D721Med (cell line): ENCODE measurements at places on chromosomes 6 and 20.

GRCh38 chr6:138372711-138373463, 4.8 kb upstream of the SMIM28 start:
- no peak for DNase-seq

DNA sequence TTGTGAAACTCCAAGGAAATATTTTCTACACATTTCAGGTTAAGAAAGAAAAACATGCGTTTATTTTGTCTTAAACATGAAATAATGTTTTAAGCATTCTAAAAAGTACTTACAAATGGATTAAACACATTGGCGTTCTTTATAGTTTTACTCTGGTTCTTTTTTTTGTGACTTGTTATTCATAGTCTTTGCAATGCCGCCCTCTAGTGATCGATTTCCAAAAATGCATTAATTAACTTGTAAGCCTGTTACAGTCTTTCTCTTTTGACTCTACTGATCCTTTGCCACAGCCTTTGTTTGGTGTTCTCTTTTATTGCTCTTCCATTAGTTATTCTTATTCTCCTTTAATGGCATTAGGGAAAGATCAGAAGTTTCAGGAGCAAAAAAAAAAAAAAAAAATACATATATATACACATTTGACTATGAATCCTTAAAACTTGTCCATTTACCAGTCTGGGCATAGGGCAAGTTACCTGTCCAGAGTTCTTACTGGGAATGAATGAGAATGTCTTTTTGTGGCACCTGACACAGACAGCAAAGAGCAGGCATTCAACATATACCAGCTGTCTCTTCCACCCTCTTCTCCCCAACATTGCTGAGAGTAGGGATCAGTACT, 59.9 kb downstream of the MACROD2 start:
- no peak for DNase-seq

DNA sequence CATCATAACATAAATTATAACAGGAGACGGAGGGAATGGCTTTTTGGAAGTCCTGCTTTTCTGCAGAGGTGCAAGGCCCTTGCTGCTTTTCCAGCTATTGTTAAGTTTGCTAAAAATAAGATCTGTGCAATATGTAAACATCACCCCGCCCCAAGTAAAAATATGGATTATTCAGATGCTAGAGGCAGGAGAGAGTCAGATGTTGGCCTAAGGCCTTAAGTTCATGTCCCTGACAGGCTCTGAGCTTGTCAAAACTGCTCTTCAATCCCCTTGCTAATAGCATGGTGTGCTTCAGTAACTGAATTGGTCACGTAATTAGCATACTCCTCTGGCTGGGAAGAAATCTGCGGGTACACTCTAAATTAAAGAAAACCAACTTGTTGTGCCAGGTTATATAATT, 147.5 kb downstream of the BMP2 start:
- no peak for DNase-seq

DNA sequence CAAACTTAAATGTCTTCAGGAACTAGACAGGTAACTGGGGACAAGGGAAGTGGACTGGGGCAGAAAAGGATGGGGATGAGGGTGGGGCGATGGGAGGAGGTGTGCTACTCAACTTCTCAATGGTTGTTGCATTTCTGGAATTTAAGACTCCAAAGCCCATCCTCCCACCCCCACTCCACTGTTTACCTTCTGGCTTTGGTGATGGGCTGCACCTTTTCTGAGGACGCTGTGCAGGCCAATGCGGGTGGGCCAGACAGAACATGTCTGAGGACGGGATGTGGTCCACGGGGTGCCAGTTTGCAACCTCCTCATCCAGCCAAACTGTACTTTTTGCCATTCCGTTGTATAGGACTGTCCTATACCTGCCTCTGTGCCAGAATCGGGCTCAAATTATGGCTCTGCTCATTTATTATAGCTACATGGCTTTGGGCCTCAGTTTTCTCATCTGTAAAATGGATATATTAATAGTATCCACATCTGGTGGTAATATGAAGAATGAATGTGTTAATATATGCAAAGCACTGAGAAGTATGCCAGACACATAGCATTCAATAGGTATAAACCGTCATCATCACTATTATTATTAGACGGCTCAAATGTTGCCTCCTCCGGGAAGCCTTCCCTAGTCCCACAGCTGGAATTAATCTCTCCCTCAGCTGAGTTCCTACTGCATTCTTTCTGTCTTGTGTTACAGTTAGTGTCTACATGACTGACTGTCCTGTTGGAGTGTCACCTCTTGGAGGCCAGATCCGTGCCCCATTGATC, 31.0 kb upstream of the VEGFA start:
- no peak for DNase-seq

DNA sequence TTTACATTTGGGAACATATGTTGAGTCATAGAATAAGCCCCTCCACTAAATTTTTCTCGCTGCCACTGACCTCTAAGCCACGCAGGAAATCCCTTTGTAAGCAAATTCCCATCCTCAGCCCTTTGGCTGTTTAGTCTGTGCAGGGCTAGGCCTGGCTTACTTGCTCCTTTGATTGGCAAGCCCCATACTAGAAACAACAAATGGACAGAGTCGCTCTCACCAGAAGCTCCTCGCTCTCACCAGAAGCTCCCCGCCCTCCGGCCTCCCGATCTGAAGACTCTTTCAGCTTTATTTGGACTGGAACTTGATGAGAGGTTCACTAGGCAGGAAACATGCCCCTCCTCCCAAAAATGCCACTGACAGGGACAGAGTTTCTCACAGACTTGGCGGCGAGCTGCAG, 149.2 kb upstream of the EXOC2 start:
- DNase-seq: no peak

- DNase-seq: no peak
These were observed 831 bp upstream of the SIRPB2 start for GRCh38 chr20:1491860-1492642.

GRCh38 chr20:45459606-45460005, 9.9 kb upstream of the WFDC2 start:
- DNase-seq: no peak

- DNase-seq: no peak
These were observed 325.6 kb upstream of the RUNX2 start for GRCh38 chr6:45002390-45003105.

- DNase-seq: no peak
These were observed 853 bp downstream of the SLC22A3 start for GRCh38 chr6:160349020-160349441.

GRCh38 chr6:36755435-36756348, 58.1 kb downstream of the RAB44 start:
- DNase-seq: no peak

DNA sequence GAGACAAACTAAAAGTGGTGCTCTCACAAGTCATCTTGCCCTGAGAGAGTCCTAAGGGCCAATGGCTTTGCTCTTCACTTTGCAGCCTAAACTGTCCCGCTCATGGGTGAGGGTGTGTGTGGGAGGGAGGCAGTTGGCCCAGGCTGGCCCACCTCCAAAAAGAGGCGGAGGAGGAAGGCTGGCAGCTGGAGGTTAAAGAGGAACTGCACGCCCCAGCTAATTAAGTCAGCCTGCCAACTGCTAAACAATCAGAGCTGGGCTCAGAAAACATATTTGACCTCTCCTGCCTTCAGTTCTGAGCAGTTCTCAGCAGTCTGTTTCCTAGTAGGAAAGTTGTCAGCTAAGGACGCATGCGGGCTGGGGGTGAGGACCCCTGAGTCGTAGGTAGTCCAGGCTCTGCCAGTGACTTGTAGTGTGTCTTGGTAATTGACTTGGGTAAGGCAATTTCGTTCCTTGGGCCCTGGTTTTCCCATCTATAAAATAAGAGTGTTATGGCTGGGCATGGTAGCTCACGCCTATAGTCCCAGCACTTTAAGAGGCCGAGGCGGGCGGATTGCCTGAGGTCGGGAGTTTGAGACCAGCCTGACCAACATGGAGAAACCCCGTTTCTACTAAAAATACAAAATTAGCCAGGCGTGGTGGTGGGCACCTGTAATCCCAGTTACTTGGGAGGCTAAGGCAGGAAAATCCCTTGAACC, 17.0 kb downstream of the GSS start:
- no peak for DNase-seq

DNA sequence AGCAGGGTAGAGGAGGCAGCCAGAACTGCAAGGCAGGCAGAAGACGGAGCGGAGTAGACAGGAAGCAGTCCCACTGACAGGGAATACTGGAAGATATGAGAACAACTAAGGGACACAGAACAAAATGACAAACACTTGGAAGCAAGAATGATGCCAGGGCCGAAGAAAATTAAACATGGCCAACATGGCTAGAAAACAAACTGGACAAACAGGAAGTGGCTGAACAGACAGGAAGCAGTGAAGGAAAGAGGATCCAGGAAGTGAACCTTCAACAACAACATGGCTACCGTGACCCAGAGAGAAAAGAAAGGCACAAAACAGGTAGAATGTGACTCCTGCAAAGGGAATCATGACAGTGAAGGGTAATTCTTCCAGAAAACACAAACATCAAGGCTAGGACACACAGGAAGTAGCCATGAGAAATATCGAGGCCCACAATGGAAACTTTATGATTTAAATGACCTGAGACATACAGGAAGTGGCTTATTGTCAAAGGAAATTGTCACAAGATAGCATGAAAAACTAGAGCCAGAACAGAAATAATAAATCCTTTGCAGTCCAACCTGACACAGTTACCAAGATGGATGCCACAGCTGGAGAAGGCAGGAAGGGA, 9.1 kb downstream of the COL11A2 start:
- no peak for DNase-seq

- DNase-seq: no peak
These were observed 115.7 kb upstream of the CLDN20 start for GRCh38 chr6:155147958-155148663.
